ENCODE measurements at places on chromosomes 12 and 14. TPM values are rescaled to one million over a fixed set of nuclear protein-coding genes. Genes with fewer than 3 reads are reported as not detected.

DNA sequence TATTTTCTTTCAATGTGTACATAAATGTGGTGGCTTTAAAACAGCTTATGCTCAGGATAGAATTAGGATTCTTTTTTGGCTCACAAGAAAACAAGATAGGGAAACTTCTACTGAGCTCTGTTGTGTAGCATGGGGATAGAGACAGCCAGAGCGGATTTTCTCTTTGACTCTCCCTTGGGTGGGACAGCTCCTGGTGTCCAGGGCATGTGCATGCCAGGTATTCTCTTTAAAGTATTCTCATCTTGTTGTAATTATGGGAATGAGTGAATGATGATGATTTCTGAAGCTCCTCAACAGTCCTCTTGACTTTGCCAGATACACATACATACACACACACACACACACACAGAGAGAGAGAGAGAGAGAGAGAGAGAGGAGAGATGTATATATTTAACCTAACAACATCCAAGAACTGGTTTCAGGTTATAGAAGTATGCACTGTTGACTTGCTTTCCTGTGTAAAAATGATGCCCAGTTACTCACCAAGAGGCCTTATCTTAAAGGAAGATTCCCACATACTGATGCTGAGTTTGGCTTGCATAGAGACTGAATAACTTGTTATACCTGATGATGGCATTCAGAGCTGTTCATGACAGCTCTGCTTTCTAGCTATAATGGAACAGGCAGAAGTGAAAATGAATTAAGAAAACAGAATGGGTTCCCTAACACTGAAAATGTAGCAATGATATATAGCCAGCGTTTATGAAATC, 387.5 kb downstream of the EGLN3 start:
- H3K27ac ChIP-seq = no peak overlapping the region
- no peaks in the 10 kb centered on the region for H3K4me1 ChIP-seq
- no peak overlapping the region for H3K4me3 ChIP-seq
- DNase-seq = no peak

- no peaks in the 10 kb centered on the region for H3K4me1 ChIP-seq
- H3K4me3 ChIP-seq = no peak overlapping the region
- H3K27me3 ChIP-seq = no peaks in the 10 kb centered on the region
These were observed 91.7 kb upstream of the RASSF8 start for GRCh38 chr12:25866586-25867378.

DNA sequence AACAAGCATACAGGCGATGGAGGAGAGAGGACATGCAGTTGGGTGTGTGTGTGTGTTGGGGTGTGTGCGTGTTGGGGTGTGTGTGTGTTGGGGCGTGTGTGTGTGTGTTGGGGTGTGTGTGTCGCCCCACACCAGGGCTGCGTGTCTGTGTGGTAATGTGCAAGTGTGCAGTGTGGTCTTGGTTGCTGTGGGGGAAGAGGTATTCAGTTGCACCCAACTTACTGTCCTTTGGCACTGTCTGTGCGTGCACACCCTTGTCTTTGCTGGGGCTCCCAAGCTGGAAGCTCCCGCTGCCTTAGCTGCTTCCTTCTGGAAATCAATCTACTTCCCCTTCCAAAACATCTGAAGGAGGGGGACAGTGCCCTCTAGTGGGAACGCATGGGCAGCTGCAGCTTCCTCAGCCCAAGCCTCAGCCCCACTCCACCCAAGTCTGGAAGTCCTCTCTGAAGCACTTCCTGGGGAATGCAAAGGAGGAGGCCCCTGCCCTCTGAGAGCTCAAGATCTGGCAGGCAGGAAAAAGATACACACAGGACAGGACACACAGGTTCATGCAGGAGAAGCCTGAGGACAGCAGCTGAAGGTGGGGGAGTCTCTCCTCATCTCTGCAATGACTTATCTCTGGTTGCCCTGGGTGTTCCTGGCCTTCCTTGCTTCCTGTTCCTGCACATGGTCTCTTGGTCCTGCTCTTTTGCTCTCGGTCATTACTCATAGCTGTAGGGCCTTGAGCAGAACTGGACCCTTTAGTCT, 13.1 kb downstream of the ASIC1 start:
- no peaks in the 10 kb centered on the region for H3K36me3 ChIP-seq
- no peak overlapping the region for H3K27ac ChIP-seq
- DNase-seq = peak; percentile 54
- no peaks in the 10 kb centered on the region for H3K27me3 ChIP-seq
- peaks cover 4% of the 10 kb centered on the region for H3K4me1 ChIP-seq
- no peak overlapping the region for H3K4me3 ChIP-seq

DNA sequence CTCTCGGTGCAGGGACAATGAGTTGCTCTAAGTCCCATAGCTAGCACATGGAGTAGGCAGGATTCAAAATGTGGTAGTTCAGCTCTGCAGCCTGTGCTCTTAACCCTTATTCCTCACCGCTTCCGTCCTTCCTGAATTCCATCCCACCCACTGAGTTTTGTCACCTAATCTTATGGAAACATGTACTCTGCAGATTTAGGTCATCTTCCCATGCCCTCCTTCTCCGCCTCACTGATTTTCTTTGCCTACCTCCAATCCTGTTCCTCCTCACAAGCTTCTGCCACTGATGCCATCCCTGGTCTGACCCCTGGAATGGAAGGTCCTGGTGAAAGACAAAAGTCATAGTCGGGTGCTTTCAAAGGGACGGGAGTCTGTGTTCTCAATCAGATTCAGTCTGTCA, 46.5 kb upstream of the ABCC9 start:
- H3K36me3 ChIP-seq = no peaks in the 10 kb centered on the region
- H3K4me3 ChIP-seq = no peak overlapping the region
- DNase-seq = no peak
- H3K27me3 ChIP-seq = no peaks in the 10 kb centered on the region
- no peaks in the 10 kb centered on the region for H3K4me1 ChIP-seq

DNA sequence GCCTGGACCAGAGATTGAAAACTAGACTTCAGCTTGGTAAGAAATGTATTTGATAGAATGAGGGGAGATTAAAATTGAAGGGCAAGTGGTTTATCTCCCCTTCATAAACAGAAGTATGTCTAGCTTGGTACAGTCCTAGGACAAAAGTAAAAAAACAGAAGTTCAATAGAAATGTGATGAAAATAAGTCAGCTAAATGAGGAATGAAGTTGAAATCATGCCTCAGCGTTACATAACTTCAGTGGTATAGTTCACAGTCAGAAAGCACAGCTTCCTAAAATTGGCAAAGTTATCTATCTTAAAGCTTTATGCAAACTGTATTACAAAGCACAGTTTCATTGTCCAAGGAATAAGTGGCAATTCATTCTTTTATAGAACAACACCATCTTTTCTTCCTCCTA, 90.2 kb upstream of the SYT10 start:
- no peak overlapping the region for H3K4me3 ChIP-seq
- H3K4me1 ChIP-seq = no peaks in the 10 kb centered on the region
- no peaks in the 10 kb centered on the region for H3K27me3 ChIP-seq
- no peak overlapping the region for H3K27ac ChIP-seq

DICER1 gene
- total RNA-seq = 62.0 TPM

KLRB1 gene
- 7.6 TPM for total RNA-seq
